SK-MEL-5 (cell line): ENCODE measurements at places on chromosomes 7 and 10. TPM values are rescaled to one million over a fixed set of nuclear protein-coding genes. Genes with fewer than 3 reads are reported as not detected.

SYT15 gene
- not detected in 2 replicates for total RNA-seq

DUSP5 gene
- total RNA-seq, result 2.7 and 3.0 TPM in 2 replicates

SNCG gene
- total RNA-seq, result 0.83 TPM in 1 of 2 replicates, not detected in the other

CPED1 gene
- 4.9 and 6.2 TPM in 2 replicates for total RNA-seq

NRG3 gene
- 4.1 and 4.6 TPM in 2 replicates for total RNA-seq

PLCE1 gene
- total RNA-seq, result 0.50 and 1.1 TPM in 2 replicates

COA1 gene
- 79.6 and 80.1 TPM in 2 replicates for total RNA-seq

UNCX gene
- not detected in 2 replicates for total RNA-seq

PIP gene
- total RNA-seq, result not detected in 2 replicates

FAM241B gene
- total RNA-seq, result 0.75 and 1.2 TPM in 2 replicates

OSBPL3 gene
- 12.9 and 13.3 TPM in 2 replicates for total RNA-seq

SEMA3A gene
- total RNA-seq, result 10.0 and 13.1 TPM in 2 replicates

AKR1D1 gene
- total RNA-seq, result 0.13 TPM in 1 of 2 replicates, not detected in the other

TMEM184A gene
- 0.16 and 0.19 TPM in 2 replicates for total RNA-seq

ECHDC3 gene
- 4.4 and 8.5 TPM in 2 replicates for total RNA-seq

ASAH2 gene
- 0.37 and 1.1 TPM in 2 replicates for total RNA-seq

SSC4D gene
- total RNA-seq, result 0.59 and 0.77 TPM in 2 replicates

CNPY4 gene
- total RNA-seq, result 21.7 and 21.9 TPM in 2 replicates

ANXA11 gene
- total RNA-seq, result 64.2 and 66.3 TPM in 2 replicates

NKX2-3 gene
- total RNA-seq, result 0.19 and 0.24 TPM in 2 replicates

TET1 gene
- 2.9 and 3.3 TPM in 2 replicates for total RNA-seq

ENTPD1 gene
- total RNA-seq, result 20.2 TPM in 2 replicates

CEP41 gene
- 16.0 and 17.5 TPM in 2 replicates for total RNA-seq

ABCB4 gene
- total RNA-seq, result 10.1 and 10.7 TPM in 2 replicates

TFR2 gene
- 0.29 and 1.6 TPM in 2 replicates for total RNA-seq

PLA2G12B gene
- not detected in 2 replicates for total RNA-seq

ZWINT gene
- 38.0 and 38.5 TPM in 2 replicates for total RNA-seq

DBF4 gene
- 67.9 and 71.4 TPM in 2 replicates for total RNA-seq

CYP26C1 gene
- not detected in 2 replicates for total RNA-seq

MSS51 gene
- 0.29 and 0.40 TPM in 2 replicates for total RNA-seq
